ENCODE measurements at places on chromosomes 3 and 15. TPM values are rescaled to one million over a fixed set of nuclear protein-coding genes. Genes with fewer than 3 reads are reported as not detected.

The ACTRT3 gene
- total RNA-seq: 3.7 TPM

The RPL39L gene
- total RNA-seq: 65.0 TPM

The CDAN1 gene
- 17.6 TPM for total RNA-seq

The CCR5 gene
- total RNA-seq: not detected

The MYL3 gene
- total RNA-seq: not detected

The KBTBD13 gene
- total RNA-seq: not detected

The EFL1 gene
- 60.8 TPM for total RNA-seq

The PROS1 gene
- 20.1 TPM for total RNA-seq

The HCN4 gene
- total RNA-seq: not detected

The NRG4 gene
- total RNA-seq: not detected

The TGM4 gene
- not detected for total RNA-seq

The FEZF2 gene
- not detected for total RNA-seq

The KLHL6 gene
- total RNA-seq: under 0.01 TPM

The GHSR gene
- total RNA-seq: not detected

The ARL14 gene
- total RNA-seq: not detected

The LINGO1 gene
- not detected for total RNA-seq

The GPR87 gene
- not detected for total RNA-seq

The SEMA6D gene
- 4.5 TPM for total RNA-seq

The FETUB gene
- total RNA-seq: not detected

The CPLX3 gene
- total RNA-seq: not detected

The CPA3 gene
- not detected for total RNA-seq

The ADAMTS9 gene
- 2.1 TPM for total RNA-seq

The SLC12A1 gene
- total RNA-seq: not detected

The DUOXA2 gene
- not detected for total RNA-seq

The GASK1A gene
- total RNA-seq: 2.2 TPM

The RASL12 gene
- 4.1 TPM for total RNA-seq

The UQCC5 gene
- total RNA-seq: 12.6 TPM

The FYTTD1 gene
- total RNA-seq: 48.5 TPM

The LRRC15 gene
- total RNA-seq: 0.55 TPM

The MRPL3 gene
- 164 TPM for total RNA-seq

The CHRD gene
- total RNA-seq: 7.4 TPM

The PCLAF gene
- 44.9 TPM for total RNA-seq

The TRH gene
- not detected for total RNA-seq

The GAP43 gene
- 0.50 TPM for total RNA-seq

The OGG1 gene
- 15.9 TPM for total RNA-seq

The ARF4 gene
- total RNA-seq: 156 TPM

The TIMP4 gene
- 5.1 TPM for total RNA-seq

The HOMER2 gene
- total RNA-seq: 11.0 TPM

The HGD gene
- total RNA-seq: not detected

The PLSCR2 gene
- total RNA-seq: not detected

The GPR15 gene
- not detected for total RNA-seq

The CD200 gene
- 0.44 TPM for total RNA-seq

The KATNBL1 gene
- 79.2 TPM for total RNA-seq

The ITIH1 gene
- total RNA-seq: not detected

The ZNF639 gene
- 55.7 TPM for total RNA-seq

The GOLGA8G gene
- total RNA-seq: not detected

The GRM7 gene
- 0.22 TPM for total RNA-seq

The GOLGA8A gene
- total RNA-seq: 29.4 TPM

The CAPN3 gene
- 0.44 TPM for total RNA-seq

The CRELD1 gene
- total RNA-seq: 20.6 TPM

All from uterine smooth muscle cell (primary cell).